ENCODE measurements at places on chromosomes 6 and 20. TPM values are rescaled to one million over a fixed set of nuclear protein-coding genes. Genes with fewer than 3 reads are reported as not detected.
A peak's percentile ranks its signal among the peaks of the same experiment; 100 is the strongest.

SLC26A8 gene
- total RNA-seq, result not detected

GRCh38 chr6:143026696-143027449 lies 33.8 kb upstream of the AIG1 start:
- no peak overlapping the region for H3K4me3 ChIP-seq
- no peak overlapping the region for H3K27ac ChIP-seq
- H3K36me3 ChIP-seq, result no peaks in the 10 kb centered on the region
- peak; percentile 60 for DNase-seq

DNA sequence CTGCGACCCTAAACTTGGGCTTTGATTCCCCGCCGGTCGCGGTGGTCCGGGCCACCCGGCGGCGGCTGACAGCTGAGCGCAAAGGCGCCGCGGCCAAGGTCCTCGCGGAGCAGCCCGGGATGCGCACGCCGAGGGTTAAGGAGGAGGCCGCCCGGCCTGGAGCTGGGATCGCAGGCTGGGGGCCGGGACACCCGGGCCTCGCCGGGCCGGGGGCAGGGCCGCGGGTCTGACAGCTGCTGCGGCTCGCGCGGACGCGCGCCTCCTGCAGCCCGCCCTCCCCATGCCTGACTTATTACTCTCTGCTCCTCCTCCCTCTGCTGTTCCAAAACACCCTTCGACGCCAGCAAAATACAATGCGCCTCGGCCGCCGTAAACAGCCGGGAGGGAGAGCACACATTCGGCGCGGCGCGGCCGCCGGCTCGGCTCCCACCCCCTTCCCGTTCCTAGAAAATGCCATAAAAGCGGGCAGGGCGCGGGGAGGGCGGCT lies 746 bp downstream of the BACH2 start:
- peak overlapping the region; percentile 85 for H3K4me3 ChIP-seq
- peak; percentile 71 for DNase-seq
- H3K27me3 ChIP-seq, result no peaks in the 10 kb centered on the region
- peak overlapping the region; percentile 95 for H3K27ac ChIP-seq

INSM1 gene
- not detected for total RNA-seq

PACSIN1 gene
- total RNA-seq, result not detected

SMOC2 gene
- total RNA-seq, result 12.3 TPM

SLC32A1 gene
- not detected for total RNA-seq

DNA sequence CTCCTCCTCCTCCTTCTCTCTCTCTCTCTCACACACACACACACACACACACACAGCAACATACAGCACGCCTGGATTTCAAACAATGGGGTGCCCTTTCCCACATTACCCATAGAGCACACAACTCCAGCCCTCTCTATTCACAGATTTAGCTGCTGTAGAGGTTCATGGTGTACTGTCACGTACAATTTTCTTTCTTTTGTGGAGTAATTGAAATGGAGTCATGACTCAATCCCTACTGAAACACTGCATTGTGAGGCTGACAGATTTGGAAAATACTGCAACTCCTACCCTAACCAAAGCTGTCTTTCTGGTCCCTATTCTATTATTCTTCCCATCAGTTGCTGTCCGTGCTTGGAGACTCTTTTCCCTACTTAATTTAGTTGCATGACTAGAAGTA lies 166.9 kb downstream of the EDN1 start:
- no peaks in the 10 kb centered on the region for H3K27me3 ChIP-seq
- H3K27ac ChIP-seq, result no peak overlapping the region

AKAP12 gene
- 5.9 TPM for total RNA-seq

- H3K4me1 ChIP-seq, result no peaks in the 10 kb centered on the region
- no peak for DNase-seq
- H3K4me3 ChIP-seq, result no peak overlapping the region
These were observed 11.8 kb upstream of the HBS1L start for GRCh38 chr6:135066397-135066796.

GRCh38 chr6:165059032-165059431 lies 250.4 kb downstream of the C6orf118 start:
- H3K36me3 ChIP-seq, result no peaks in the 10 kb centered on the region
- H3K27me3 ChIP-seq, result no peaks in the 10 kb centered on the region
- no peaks in the 10 kb centered on the region for H3K4me1 ChIP-seq
- DNase-seq, result no peak
- no peak overlapping the region for H3K4me3 ChIP-seq

GRCh38 chr6:127952831-127953230 lies 52.0 kb upstream of the THEMIS start:
- H3K4me1 ChIP-seq, result no peaks in the 10 kb centered on the region
- H3K4me3 ChIP-seq, result no peak overlapping the region
- no peak for DNase-seq
- no peaks in the 10 kb centered on the region for H3K27me3 ChIP-seq

DNA sequence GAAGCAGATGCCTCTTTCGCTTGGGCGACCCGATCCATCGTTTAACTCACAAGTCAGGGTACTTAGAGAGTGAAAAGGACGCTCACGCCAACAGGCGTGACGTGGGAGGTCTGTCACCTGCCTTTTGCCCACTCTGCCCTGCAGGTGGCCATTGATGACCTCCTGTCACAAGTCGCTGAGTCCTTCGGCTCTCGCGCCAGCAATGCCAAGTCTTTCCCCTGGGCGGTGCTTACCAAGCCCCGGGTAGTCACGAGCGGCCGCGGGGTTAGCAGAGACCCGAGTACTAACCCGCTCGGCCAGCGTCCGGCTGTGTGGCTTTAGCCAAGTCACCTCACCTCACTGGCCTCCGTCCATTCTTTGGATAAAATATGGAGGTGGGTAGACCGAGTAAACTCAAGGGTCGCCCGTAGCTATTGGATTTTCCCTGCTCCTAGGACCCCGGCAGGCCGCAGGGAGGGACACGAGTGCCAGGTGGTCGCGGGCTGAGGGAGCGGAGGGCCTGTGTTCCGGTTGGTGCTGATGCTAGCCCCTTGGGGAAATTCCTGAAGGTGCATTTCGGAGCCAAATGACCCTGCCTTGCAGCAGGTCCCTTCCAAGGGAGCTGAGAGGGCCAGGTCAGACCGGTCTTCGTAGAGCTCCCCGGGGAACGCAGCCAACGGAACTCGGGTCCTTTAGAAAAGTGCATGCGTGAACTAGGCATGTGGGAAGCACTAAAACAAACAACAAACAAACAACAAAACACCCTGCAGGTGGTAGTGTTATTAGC lies 668 bp downstream of the PKIB start:
- peak; percentile 28 for DNase-seq
- peaks cover 3% of the 10 kb centered on the region for H3K27me3 ChIP-seq
- H3K27ac ChIP-seq, result no peak overlapping the region
- peaks cover 5% of the 10 kb centered on the region for H3K4me1 ChIP-seq

NOP56 gene
- total RNA-seq, result 112 TPM

DNA sequence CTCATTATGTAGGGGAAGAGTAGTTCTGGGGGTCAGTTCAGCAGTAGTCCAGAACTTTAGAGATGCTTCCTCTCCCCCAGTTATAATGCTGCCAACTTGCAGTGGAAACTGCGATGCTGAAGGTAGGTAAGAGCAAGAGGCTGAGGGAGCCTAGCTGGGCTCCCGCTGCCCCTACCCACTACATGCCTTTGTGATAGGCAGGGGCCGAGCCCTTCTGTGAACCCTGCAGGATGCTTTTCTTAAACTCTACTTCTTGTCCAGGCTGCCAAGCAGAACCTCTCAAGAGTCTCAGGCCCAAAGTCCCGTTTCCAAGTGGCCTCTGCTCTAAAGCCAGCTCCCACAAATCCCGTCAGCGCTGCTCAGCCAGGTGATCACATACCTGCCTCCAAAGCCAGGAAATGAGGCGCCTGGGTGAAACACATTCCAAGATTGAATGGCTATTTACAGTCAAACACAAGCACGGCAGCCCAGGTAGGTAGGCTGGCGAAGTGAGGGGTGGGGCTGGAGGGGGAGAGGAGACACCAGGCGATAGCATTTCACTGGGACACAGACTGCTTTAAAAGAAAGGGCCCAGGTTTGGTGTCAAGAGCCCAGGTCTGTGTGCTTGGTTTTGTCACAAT lies 150.7 kb downstream of the CD24 start:
- H3K27me3 ChIP-seq, result no peaks in the 10 kb centered on the region
- no peak for DNase-seq
- H3K27ac ChIP-seq, result no peak overlapping the region
- no peak overlapping the region for H3K4me3 ChIP-seq
- no peaks in the 10 kb centered on the region for H3K36me3 ChIP-seq

- H3K4me3 ChIP-seq, result no peak overlapping the region
- H3K36me3 ChIP-seq, result peaks cover 60% of the 10 kb centered on the region
- H3K27me3 ChIP-seq, result no peaks in the 10 kb centered on the region
- DNase-seq, result no peak
These were observed 129.2 kb downstream of the TMEM242 start for GRCh38 chr6:157194110-157194509.

- no peak for DNase-seq
- no peak overlapping the region for H3K27ac ChIP-seq
- no peaks in the 10 kb centered on the region for H3K4me1 ChIP-seq
- H3K27me3 ChIP-seq, result no peaks in the 10 kb centered on the region
- no peaks in the 10 kb centered on the region for H3K36me3 ChIP-seq
These were observed 76.5 kb upstream of the TMEM170B start for GRCh38 chr6:11460837-11461661.

DNA sequence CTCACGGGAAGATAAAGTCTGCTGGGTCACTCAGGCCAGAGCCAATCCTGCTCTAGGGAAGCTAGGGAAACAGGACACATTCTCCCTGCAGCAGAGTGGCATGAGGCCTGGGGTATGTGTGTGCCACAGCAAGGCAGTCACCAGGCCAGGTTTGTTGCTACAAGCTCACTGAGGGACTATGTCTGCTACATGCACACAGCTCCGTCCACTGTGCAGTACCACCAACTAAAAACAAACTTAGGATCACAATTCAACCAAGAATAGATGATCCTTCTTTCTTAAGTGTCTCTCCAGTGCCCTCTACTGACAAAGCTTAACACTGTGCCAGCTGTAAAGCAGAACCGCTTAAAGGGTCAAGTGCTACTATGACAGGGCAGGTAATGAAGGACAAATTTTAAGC lies 192.5 kb downstream of the PTPRK start:
- DNase-seq, result no peak
- no peaks in the 10 kb centered on the region for H3K27me3 ChIP-seq

DNA sequence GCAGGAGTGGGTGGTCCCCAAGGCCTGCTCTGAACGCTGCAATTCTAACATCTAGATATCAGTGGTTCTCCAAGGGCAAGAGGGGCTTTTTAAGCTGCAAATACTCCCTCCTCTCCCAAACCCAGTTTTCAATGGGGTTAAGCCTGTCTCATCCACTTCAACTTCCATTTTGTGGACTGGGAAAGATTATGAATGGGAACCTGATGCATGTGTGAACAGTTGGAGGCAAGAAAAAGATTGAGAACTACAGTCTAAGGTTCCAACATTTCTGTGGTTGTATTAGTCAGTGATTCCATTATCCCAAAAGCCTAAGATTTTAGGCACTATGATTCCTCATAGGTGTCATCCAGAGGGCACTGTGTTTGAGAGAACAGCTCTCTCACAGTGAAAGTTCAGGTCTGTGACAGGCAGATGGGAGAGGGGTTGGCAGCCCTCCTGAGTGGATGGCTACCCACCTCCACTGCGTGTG lies 53.7 kb downstream of the HNF4A start:
- H3K4me1 ChIP-seq, result no peaks in the 10 kb centered on the region
- peaks cover 4% of the 10 kb centered on the region for H3K27me3 ChIP-seq
- DNase-seq, result no peak
- H3K27ac ChIP-seq, result no peak overlapping the region
- H3K4me3 ChIP-seq, result no peak overlapping the region

HLA-DOA gene
- 0.48 TPM for total RNA-seq

DNA sequence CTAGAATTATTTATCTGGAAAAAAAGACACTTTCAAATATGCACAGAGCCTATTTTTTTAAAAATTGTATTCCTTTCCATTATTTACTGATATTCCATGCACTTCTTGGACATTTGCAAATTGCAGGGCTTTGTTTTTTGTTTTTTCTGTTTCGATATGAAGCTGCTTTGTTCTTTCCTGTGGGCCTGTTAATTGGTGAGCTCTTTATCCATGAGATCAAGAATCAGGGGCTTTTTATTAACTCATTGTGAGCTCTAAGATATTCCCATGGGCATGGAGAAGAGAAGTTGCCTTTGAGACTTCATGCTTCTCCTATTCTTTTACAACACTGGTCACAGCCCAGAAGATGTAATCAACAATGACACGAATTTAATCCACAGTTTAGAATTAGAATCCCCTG lies 145.1 kb downstream of the SAMD5 start:
- no peak overlapping the region for H3K27ac ChIP-seq
- no peaks in the 10 kb centered on the region for H3K4me1 ChIP-seq
- H3K4me3 ChIP-seq, result no peak overlapping the region
- no peaks in the 10 kb centered on the region for H3K27me3 ChIP-seq
- no peaks in the 10 kb centered on the region for H3K36me3 ChIP-seq

- DNase-seq, result peak; percentile 61
- no peaks in the 10 kb centered on the region for H3K36me3 ChIP-seq
- no peaks in the 10 kb centered on the region for H3K27me3 ChIP-seq
- no peak overlapping the region for H3K27ac ChIP-seq
- H3K4me1 ChIP-seq, result peaks cover 26% of the 10 kb centered on the region
- no peak overlapping the region for H3K4me3 ChIP-seq
These were observed 3.1 kb upstream of the CABLES2 start for GRCh38 chr20:62409931-62410745.

RPN2 gene
- total RNA-seq, result 94.9 TPM

- H3K27me3 ChIP-seq, result peaks cover 39% of the 10 kb centered on the region
- no peak overlapping the region for H3K27ac ChIP-seq
- no peaks in the 10 kb centered on the region for H3K36me3 ChIP-seq
- H3K4me1 ChIP-seq, result peaks cover 6% of the 10 kb centered on the region
- DNase-seq, result peak; percentile 30
- H3K4me3 ChIP-seq, result peak overlapping the region; percentile 64
These were observed 44.1 kb downstream of the DPPA5 start for GRCh38 chr6:73309785-73310502.

DNA sequence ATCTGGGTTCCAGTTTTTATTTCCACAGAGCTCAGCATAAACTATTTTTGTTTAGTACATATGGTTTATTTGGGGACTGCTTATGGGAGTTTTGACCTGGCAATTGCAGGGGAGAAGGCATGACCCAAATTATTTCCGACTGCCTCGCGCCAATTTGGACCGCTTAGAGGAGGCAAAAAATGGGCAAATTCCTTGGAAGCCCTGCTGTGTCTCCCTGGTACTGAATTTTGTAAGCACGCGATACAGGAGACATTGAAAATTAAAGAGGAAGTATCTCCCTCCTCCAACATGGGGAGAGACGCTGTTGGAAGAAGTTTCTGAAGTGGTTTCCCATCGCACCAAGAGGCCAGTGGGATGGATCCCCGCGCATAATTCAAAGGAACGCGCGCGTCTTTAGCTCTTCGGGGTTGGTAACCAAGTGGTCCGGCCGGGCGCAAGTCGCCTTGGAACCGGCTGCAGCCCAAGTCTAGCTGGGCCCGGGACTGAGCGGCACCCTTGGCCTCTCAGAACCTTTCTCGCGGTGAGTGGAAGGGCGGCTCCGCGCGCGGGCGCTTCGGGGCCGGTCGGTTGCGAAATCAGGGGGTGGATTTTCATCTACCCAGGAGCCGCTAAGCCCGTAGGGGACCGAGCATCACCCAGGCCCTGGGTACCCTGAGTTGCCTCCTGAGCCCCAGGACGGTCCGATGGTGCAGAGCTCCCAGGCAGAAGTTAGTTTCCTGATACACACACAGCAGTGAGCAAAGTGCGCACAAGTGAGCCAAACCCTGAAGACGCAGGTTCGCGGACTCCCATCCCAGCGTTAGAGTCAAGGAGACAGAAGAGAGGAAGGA lies 6.2 kb downstream of the NKX2-2 start:
- DNase-seq, result no peak
- no peaks in the 10 kb centered on the region for H3K36me3 ChIP-seq
- no peak overlapping the region for H3K27ac ChIP-seq
- H3K4me3 ChIP-seq, result no peak overlapping the region
- peaks cover 71% of the 10 kb centered on the region for H3K27me3 ChIP-seq
- H3K4me1 ChIP-seq, result peaks cover 30% of the 10 kb centered on the region

All from psoas muscle (tissue), 8 donors.